ENCODE measurements at places on chromosomes 2 and 18.

DNA sequence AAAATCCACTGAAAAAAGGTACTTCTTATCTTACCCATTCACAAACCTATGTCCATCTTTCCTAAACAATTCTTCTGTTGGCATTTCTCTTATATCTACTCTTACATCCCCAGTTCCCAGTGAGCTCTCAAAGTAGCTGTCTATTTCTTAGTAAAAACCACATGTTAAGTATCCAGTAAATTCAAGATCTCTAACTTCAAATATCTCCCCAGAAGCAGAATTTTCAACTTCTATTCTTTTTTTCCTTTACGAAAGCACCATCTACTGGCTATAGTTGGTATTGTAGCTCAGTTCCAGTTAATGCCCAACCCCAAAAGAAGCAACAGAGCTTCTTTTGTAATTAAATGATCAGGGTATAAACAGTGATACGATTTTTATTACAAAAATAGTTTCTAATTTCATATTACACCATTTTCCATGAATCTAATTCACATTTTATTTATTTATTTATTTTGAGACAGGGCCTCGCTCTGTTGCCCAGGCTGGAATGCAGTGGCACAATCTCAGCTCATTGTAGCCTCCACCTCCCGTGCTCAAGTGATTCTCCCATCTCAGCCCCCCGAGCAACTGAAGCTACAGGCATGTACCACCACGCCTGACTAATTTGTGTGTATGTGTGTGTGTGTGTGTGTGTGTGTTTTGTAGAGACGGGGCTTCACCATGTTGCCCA lies 28.5 kb downstream of the HRH4 start:
- no peak for DNase-seq

DNA sequence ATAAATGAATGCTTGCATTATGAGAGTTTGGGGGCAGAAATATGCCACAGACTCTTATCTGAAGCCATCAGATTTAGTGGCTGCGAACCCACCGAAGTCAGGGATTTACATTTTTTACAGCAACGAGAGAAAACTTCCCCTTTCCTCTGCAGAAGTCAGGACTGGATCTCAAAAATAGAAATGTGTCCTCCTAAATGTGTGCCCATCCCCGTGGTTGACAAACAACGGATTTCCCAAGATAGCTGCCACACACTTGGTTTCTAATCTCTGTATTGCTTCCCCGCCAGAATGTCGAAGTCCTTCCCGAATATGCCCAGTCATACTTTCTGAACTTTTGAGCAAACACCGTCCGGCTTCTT lies 879 bp upstream of the ADAM23 start:
- no peak for DNase-seq

DNA sequence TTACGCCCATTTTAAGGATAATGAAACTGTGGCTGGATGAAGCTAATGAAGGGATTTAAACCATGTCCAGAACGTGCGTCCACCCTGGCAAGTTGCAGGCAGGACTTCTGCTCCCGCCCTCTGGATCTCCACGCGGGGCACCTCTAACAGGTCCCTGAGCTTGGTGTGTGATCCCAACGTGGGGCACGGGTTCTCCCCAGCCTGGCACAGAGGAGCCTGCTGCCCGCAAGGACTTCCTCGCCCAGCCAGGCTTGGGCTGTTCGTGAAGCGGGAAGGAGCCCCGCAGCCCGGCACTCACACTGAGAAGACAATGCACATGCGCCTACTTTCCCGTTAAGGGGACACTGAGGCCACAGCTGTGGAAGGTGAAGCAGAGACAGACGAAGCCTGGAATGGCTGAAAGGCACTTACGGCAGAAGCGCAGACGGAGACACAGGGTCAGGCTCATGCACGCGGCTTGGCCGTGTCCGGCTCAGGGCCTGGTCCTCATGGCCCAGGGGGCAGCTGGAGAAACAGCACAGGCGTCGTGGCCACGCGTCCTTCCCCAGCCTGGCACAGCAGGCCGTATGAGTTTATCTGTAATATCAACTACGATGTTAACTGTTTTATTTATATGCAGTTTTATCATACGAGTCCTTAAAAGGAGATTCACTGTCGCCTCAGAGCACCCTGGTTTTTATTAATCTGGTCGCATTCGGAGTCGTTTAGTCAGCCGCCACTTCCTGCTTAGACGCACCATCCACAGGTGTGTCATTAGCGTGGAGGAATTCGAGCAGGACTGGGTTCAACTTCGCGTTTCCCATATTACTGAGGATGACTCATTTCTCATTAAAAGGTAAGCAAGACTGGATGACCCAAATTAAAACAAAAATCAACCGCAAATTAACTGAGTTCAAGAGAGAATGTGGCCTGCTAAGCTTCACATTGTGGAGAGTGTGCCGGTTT lies 835.9 kb downstream of the GALR1 start:
- no peak for DNase-seq

DNA sequence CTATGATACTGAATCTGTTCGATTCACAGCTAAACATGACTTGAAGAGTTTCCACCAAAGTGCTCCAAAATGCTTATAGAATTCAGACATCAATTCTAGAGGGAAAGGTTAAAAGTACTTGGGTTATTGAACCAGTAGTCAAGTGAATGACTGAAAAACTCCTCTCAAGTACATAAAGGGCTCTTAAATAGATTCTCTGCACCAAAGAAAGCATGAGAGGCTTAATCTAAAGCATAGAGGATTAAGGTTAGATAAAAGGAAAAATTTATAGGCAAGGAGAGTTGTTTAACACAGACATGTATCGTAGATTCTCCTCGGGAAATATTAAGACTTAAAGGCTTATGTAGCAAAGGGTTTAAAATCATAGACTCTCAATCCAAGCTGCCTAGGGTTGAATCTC lies 701.4 kb downstream of the ERBB4 start:
- DNase-seq: no peak

DNA sequence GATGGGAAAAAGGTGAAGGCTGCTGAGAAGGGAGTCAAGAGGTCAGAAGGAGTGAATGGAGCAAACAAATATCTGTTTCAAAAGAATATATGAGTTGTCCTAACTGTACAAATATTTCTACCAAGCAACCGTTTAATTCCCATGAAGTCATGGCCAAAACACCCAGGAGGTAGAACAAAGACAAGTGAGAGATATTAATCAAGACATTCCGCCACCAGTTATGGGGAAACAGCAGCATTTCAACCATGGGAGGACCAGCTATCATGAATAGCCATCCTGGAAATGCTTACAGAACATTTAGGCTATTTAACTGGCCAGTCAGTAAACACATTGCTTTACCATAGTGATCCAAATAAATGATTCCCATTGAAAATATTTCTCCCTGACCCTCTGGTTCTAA lies 396.3 kb downstream of the IRS1 start:
- DNase-seq: no peak

- DNase-seq: no peak
These were observed 51.0 kb downstream of the WDR33 start for GRCh38 chr2:127759931-127760330.

DNA sequence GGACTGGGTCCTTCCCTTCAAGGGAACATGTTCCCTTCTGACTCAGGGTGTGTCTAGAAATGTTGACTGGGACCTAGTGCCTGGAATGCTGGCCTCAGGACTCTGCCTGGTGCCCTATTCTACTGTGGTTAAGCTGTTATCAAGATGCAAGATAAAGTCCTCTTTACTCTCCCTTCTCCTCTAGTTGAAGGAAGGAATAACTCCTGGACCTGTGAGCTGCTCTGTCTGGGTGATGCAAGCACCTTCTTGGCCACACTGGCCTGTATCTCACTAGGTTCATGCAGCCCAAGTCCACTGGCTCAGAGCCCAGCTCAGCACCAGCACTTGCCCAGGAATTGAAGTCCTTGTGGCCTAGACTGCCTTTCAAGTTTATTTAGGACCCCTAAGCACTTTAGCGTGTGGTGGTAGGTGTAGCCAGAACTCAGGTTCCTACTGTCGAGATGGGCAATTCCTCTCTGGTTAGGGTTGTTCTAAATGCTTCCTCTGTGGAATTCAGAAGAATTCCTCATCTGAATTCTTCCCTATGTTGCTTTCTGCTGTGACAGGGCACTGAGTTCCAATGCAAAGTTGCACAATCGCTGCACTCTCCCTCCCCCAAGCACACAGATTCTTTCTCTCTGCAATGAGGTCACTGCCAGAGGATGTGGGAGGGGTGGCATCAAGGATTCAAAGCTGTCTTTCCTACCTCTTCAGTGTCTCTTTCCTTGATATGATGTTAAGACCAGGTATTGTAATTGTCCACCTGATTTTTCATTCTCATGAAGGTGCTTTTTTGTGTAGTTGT lies 54.7 kb downstream of the VWC2L start:
- DNase-seq: no peak

DNA sequence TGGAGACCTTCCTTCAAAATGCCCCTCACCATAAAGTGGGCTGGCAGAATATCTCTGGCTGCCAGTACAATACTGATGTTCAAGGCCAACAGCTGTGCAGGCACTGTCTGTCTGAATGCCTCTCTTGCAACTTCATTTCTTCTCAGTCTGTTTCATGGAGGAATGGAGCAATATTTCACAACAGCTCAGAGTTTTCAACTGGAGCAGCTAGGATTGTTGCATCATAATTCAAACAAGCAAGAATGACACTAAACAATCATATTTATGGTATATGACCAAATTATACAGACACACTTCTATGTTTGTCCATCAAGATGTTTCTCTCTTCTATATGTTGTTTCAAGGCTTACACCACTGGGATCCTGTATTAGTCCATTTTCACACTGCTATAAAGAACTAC lies 444.2 kb downstream of the LRATD1 start:
- DNase-seq: no peak

DNA sequence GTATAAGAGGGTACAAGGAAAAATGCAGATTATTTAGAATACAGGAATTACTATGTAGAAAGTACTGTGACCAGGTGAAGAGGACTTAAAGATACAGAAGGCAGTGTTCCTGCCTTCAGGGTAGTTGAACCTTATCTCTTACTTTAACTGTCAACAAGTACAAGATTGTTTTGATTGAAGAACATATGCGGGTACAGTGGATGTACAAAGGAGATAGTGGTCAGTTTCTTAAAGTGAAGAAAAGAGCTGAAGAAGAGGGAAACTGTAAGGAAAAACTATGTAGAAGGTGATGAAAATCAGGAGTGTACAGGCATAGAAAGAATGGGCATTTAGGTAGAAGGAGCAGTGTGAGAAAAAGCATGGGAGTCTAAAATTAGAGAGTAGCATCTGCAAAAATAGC lies 2.2 kb downstream of the RALBP1 start:
- no peak for DNase-seq

- no peak for DNase-seq
These were observed 73.4 kb downstream of the SLC66A3 start for GRCh38 chr2:11228692-11229091.

- DNase-seq: no peak
These were observed 208.7 kb downstream of the KCNE4 start for GRCh38 chr2:223260681-223261080.

DNA sequence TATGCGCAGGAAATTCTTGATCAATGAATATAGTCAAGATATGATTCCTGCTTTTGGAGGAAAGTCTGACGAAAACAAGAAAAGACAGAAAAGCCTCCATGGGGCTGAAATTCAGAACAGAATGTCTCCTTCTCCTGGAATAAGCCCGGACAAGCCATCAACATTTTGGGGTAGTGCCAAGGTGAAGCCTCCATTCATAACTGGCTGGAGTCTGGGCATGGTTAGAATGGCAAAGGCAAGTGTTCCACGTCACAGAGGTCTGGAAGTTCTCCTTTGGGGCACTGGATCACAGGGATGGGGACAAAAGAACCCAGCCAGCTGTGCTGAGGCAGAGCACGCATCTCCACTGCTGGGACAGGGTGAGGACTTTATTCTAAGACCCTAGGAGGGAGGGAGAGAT lies 505.7 kb downstream of the CMPK2 start:
- DNase-seq: no peak

GRCh38 chr2:102014041-102014345 lies 22.2 kb downstream of the IL1R2 start:
- DNase-seq: no peak

DNA sequence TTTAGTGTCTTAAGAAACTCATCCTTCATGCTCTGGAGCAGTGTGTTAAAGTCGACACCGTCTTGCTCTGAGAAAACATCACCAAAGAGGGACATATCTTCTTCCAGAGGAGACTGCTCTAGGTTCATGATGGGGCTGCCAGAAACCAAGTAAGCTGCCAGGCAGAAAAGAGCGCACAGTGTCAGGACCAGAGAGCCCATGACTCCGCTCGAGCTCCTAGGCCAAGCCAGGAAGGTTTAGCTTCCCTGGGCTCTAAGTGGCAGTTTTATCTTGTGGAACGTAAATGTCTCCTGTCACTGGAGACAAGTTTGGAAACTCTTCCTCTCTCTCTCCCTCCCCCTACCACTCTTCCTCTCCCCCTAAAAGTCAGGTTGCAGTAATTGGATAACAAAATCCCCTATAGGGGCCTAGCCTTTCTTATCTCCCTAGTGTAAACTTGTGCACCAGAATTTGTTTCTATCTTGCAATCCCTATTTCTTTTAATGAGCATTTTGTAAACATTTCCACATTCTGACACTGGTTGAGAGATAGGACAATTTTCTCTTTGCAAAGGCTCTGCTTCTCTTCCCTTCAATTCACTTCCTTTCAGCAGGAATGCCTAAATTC lies at the start of gene BMP10:
TSS of gene BMP10 (minus strand) at position 239 of the 606 bp plus-strand sequence. CDS start at position 200, 39 bp downstream.
- DNase-seq: no peak

- no peak for DNase-seq
These were observed 40.2 kb downstream of the MRPL33 start for GRCh38 chr2:27811768-27812167.

DNA sequence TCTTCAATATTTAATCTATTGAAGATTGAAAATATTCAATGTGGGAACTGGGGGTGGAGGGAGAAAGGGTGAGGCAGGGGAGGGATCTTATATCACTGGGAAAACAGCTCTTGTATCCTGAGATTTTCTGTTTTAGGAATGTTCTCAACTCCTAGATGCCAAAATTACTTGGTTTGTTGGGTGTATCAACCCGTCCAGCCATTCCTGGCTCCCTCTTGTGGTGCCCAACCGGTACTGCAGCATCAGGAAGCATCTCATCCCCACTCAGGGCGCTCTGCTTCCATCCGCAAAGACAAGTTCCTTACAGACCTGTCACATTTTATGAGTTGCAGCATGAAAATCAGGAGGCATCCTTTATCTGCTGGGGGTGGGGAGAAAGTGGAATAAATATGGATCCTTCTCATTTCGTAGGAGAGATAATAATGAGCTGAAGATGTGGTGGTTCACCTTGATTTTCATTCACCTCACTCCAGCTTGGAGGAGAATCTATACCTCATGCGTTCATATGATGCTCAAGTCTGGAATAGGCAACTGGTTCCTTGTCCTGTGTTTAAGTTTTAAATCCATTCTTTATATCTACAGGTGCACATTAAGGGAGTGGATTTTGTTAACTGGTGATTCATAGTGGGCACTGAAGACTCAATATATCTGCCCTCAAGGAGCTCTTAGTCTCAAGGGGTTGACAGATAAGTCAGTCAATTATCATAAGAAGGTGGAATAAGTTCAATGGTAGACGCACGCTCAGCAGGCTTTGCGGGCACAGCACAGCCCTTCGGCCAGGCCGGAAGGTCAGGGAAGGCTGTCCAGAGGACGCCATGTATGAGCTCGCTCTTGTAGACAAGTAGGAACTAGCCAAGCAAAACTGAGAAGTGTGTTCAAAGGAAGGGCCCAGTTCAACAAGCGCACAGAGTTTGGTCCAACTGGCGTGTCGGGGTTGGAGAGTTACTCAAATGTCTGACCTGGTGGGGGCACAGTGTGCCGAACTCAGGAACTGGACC lies 127.3 kb downstream of the RNF144A start:
- DNase-seq: peak; percentile 89

Measured in suprapubic skin (tissue), 4 donors.